ENCODE measurements at places on chromosomes 1 and 21.
A peak's percentile ranks its signal among the peaks of the same experiment; 100 is the strongest.

DNA sequence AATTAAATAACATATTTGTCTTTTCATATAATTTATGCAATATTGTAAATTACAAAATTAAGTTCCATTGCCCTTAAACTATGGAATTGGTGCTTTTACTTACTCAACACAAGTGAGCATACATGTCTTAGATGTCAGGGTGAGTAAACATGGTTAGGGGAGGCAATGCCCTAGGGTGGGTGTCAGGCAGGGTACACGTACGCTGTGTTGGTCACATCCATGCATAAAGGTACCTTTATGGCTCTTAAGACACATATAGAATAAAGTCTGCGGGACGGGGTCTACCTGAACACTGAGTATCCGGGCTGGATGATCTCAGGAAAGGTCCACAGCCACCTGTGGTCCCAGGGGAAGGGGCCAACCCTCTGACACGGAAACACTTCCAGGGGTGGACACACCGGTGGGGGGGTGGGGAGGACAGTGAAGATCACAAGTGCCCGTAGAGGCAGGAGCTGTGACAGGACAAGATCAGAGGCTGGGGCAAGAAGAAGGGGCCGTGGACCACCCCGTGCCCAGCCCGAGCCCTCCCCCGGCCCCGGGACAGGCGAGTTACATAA lies 720 bp downstream of the LIN9 start:
- no peak for DNase-seq

DNA sequence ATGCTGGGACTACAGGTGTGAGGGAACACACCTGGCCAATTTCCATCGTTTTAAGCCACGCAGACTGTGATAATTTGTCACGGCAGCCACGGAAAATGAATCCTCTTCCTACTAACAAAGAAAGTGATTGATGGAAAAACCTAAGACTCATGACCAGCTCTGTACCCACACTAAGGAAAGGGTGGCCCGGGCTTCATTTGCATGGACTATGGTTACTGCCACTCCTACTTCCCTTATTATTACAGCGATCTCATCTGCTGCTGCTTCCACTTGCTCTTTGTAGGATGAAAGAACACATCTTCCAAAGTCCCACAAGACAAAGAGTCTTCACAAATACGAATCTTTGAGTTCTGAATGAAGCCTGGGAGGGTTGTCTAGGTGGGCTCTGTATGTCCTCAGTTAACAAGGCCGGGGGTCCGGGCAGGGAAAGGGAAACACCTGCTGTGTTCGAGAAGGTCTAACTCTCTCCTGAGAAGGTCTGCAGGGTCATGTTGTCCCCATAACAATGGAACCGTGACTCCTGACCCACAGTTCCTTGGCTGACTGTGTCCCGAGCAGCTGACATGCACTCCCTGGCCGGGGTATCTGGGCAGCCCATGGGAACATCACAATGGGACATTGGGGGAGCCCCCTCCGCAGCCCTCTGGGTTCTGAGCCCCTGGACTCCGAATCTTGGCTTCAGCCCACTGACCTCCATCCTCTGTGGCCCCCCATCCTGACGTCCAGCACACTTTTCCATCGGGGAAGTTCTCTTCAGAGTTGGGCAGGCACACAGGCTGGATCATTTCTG lies 13.3 kb upstream of the TFF1 start:
- DNase-seq: no peak

DNA sequence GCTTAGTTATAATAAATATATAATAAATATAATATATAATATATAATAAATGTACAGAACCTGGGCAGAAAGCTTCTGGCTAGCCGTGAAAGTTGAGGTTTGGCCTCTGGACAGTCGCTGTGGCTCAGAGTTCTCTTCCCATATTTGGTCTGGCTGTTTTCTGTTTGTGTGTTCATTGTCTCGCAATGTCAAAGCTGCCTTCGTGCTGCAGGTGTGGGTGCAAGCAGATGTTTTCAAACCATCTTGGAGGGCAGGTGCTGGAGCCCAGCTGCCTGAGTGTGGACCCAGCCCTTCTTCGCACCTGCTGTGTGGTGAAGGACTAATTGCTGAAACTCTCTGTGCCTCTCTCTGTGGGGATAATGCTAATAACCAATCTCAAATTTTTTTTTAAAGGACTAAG lies 3.6 kb upstream of the CSTB start:
- no peak for DNase-seq

GRCh38 chr1:10901891-10902805 lies 105.7 kb upstream of the CASZ1 start:
- DNase-seq: no peak

GRCh38 chr1:46134660-46135331 lies 2.4 kb upstream of the PIK3R3 start:
- peak; percentile 37 for DNase-seq

Data from AG08396 (cell line).